NCI-H1694 (cell line): ENCODE measurements at places on chromosomes 1 and 21.

- no peak for DNase-seq
Measured at GRCh38 chr21:17451364-17451891, 61.4 kb upstream of the CXADR start.

GRCh38 chr1:153374071-153374470 lies 1.4 kb downstream of the S100A12 start:
- no peak for DNase-seq

DNA sequence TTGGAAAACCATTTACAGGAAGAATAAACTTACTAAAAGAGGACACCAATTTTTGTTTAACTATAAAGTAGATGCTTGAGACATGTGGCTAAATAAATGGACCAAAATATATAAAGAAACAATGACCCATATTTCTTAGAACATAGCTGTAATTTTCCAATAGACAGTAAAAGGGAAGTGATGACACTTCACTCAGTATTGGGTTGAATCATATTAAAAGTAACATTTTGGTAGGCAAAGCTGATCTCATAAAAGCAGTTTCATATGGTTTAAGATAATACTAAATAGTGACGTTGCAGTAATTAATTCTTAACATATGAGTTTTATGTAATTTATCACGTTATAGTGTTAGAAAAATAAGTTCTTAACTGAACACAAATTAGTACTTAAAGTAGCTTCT lies 308.9 kb upstream of the RUNX1 start:
- DNase-seq = no peak

DNA sequence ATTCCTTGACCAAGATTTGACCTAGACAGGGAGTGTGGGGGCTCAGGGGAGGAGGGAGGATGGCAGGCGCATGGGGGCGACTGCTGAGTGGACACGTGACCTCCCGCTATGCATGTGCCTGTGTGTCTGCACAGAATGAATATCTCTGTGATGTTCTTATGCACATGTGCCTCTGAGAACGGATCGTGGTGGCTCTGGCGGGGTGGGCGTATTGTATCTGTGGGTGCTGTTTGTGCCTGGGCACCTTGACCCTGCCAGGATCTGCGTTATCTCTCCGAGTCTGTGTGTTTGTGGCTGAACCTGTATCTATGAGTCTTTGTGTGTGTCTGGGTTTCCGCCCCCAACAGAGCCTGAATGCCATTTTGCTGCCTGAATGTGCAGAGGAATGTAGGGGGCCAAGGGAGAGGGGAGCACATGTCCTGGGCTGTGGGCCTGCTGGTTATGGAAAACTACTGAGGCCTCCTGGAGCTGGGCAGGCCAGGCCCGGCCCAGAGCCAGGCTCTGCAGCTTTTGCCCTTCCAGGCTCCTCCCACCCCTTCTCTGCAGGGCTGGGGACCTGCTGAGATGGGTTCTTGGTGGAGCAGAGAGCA lies 102.5 kb downstream of the EBNA1BP2 start:
- DNase-seq = no peak

- peak; percentile 73 for DNase-seq
Measured at GRCh38 chr1:232655028-232655745, 25.3 kb upstream of the SIPA1L2 start.

DNA sequence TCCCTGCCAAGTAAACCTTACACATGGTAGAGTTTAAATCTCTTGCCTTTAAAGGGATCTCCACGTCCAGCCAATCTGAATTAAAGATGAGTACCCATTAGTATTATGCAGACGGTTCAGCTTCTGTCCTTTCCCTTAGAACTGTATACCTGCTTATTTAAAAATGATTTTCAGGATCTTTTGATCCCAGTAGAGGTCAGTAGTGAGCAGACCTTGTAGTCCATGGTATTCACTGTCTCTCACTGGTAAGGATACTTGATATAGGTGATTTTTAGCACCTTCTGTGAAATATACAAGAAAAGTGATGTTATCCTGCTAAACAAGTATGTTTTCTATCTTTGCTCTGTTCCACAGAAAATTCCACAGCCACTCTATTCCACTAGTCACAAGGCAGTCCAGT lies 1211.6 kb upstream of the ADGRL4 start:
- peak; percentile 55 for DNase-seq

DNA sequence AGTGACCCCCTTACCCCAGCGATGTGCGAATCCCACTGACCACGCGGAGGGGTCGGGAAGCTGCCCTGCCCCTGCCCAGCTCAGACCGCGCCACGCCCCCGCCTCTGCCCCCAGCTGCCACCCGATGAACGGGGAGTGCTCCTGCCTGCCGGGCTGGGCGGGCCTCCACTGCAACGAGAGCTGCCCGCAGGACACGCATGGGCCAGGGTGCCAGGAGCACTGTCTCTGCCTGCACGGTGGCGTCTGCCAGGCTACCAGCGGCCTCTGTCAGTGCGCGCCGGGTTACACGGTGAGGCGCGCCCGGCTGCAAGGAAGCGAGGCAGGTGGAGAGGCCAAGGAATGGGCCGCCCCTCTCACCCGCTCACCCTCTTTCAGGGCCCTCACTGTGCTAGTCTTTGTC lies 11.9 kb upstream of the LRRC71 start:
- no peak for DNase-seq

GRCh38 chr1:202365092-202365815 lies 16.8 kb downstream of the PPP1R12B start:
- DNase-seq = no peak

DNA sequence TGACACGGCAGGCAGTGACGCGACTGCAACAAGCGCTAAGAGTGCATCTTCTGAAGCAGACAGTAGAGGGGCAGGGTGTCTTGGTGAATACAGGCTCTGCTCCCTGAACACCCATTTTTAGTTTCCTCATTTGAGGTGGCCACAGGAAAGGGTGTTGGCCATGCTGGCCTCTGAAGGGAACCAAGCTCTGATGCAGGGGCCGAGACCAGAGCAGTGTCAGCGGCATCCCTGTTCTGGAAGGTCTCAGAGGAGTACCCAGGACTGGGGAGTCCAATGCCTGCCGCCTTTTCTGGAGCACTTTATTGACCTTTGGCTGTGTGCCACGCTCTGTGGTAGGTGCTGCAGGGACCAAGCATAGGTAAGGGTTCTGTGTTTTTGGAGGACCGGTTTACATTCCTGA lies 100.4 kb downstream of the KCNJ6 start:
- DNase-seq = no peak

- DNase-seq = no peak
Measured at GRCh38 chr21:15064576-15065391, at the start of gene NRIP1. Gene NRIP1 (minus strand): TSS chr21:15065000. CDS start chr21:14968192, 96,808 bp downstream.

DNA sequence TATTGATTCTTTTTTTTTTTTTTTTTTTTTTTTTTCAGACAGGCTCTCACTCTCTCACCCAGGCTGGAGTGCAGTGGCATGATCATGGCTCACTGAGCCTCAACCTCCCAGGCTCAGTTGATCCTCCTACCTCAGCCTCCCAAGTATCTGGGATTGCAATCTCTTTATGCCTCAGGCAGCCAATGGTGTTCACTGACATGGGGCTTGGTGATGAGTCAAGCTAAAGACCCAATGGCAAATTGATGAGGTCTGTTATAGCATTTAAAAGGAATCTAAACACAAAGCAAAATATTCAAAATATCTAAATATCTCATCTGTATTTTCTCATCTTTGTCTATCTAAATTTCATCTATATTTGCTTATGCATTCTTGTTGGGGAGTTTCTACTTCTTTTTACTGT lies 30.5 kb upstream of the CAMSAP2 start:
- no peak for DNase-seq

DNA sequence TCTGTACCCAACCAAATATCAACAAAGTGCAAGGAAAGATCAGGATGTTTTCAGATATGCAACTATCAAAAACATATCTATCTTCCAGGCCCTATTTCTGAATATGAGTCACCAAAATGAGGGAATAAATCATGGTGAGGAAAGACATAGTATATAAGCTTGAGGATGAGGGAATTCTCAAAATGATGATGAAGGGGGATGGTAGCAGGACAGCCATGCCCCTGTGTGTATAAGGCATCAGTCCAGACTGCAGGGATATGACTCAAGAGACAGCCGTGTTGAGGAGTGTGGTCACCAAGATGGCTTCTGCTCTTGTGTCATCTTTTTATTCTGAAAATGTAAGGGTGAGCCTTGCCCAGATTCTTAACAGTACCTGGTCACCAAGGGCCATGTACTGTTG lies 4.4 kb upstream of the WDR64 start:
- DNase-seq = no peak

DNA sequence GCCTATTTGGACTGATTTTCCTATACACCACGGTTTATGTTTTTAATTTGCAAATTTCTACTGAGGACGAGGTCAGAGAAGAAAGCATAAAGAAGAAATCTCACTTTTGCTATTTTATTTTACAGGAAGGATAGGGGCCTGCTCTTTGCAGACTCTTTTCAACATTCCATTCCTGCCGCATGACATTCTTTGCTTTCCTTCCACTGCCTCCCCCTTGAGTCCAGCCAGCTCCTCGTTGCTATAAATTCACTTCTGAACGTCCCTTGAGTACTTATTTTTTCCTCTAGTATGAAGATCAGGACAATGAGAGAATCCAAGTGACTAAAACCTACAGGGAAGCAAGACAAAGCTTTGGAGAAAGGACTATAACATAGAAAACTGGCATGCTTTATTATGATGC lies 53.4 kb upstream of the PTGFR start:
- no peak for DNase-seq

GRCh38 chr21:26912466-26912865 lies 54.4 kb downstream of the ADAMTS5 start:
- no peak for DNase-seq

- no peak for DNase-seq
Measured at GRCh38 chr1:157287462-157287861, 149.3 kb upstream of the ETV3 start.

- peak; percentile 35 for DNase-seq
Measured at GRCh38 chr1:6489799-6490180, 1.7 kb downstream of the PLEKHG5 start.

GRCh38 chr1:156435545-156436140 lies 64.9 kb downstream of the MEF2D start:
- DNase-seq = no peak

DNA sequence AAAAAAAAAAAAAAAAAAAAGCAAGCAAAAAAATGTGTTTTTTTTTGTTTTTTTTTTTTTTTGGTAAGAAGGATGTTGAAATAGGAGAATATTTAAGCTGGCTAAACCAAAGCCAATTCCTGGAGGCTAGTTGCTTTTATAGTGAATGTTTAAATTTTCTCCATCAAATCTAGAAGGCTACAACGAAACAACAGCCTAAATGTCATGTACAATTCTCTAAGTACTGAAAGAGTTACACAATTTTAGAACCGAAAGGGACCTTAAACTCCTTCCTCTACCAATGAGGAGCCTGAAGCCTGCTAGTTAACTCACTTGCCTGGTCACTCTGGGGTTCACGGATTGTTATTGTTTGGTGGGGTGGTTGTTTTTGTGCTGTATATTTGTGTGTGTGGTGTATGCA lies 3.5 kb downstream of the WLS start:
- DNase-seq = no peak

- DNase-seq = no peak
Measured at GRCh38 chr1:17137441-17137840, 18.2 kb upstream of the PADI2 start.

DNA sequence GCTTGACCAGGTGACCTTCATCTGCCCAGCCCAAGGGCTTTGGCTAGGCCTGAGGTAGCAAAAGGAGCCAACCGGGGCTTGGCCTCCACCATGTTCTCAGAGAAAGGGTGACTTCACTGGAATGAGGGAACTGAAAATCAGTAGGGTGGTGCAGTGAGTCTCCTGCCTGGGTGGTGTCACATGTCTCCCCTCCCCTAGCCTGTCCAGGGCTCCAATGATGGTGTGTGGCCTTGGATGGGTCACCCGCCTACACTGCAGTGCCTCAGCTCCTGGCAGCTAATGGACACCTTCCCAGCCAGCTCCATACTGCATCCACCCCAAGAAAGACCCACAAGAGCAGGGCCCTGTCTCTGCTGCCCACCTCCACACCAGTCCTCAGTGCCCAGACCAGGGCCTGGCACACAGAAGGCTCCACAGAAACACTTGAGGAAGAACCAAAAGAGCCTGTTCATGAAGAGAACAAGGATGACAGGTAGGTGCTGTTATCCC lies 678.7 kb downstream of the MATN1 start:
- DNase-seq = no peak

DNA sequence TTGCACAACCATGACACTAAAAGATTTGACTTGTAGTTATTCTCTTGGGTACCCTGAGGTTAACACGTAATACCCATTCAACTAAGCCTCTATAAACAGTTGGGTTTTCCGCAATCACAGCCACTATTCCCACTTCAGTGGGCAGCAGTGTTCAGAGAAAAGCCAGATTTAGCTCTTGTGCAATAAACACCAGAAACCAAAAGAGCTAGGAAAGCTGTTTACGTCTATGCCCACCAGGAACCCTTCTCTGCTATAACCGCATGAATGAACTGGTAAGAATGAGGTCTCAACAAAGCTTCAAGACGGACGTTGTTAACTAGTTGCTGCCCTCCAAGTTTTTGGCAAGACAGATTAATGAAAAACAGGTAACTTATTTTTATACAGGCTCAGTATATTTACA lies 101.3 kb downstream of the SLC45A1 start:
- DNase-seq = no peak

DNA sequence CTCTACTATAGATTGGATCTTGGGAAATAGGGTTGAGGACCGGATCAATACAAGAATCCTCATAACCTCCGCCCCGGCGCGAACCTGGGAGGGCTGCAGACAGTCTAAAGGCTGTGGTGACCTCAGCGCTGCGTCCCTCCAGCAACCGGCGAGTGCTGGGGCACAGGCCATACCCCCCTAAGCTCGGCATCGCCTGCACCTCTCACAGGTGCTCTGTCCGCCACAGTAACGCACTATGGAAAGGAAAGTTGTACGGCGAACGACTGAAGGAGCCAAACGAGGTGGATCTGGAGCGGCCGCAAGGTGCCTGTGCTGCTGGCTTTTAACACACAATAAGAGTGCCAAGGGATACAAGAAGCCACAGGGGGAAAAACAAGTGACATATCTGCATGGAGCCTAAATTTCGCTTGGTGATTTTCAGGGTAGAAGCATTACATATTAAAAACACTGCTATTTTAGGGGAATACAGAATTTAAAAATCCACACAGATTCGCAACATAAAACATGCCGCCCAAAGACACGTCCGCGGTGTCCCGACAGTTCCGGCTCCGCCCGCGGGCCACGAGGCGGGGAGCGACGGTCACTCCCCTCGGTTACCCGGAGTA lies 1.4 kb upstream of the RBM15 start:
- DNase-seq = peak; percentile 29

DNA sequence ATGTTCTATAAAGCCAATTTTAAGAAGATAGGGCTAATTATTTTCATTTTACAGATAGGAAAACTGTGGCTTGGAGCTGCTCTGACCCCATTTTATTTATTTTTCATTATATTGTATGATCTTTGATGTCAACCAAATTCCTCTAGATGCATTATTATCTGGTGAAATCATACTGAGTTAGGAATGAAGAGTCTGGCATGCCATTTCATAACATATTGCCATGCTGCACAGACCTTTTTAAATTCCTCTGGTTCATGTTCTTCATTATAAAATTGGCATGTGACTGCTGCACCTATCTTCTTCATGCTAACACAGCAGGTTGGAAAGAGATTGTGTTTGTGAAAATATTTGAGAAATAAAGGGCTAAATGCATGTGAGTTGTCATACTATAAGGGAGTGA lies 12.7 kb downstream of the PRRX1 start:
- DNase-seq = no peak
